ENCODE measurements at places on chromosomes 2 and 18.

DNA sequence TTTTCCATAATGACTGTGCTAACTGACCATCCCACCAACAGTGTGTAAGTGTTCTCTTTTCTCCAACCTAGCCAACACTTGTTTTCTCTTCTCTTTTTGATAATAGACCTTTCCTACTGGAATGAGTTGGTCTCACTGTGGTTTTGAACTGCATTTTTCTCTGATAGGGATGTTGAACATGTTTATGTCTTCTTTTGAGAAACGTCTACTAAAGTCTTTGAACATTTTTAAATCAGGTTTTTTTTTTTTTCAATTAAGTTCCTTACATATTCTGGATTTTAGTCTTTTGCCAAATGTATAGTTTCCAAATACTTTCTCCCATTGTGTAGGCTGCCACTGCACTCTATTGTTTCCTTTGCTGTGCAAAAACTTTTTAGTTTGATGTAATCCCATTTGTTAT is 405.5 kb upstream of the FIGN start:
- no peak for DNase-seq

DNA sequence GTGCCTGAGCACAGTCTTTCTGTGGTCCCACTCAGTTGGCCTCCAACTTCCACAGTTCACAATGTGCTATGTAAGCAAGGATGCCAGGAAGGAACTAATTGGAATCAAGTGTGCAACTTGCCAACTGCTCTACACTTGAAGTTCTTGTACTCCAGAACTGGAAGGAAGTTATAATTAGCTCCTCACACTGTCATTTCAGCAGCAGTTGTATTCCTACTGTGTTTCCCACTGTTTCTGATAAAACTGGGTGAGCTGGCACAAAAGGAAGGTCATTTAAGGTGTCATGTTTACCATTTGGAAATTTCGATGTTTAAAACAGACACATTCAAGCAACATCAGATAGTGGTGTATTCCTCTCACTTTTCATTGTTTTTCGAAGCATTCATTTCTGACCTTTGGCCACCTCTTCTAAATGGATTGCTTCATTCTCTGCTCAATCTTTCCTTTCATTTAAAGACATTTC is 84.2 kb downstream of the ANTXR1 start:
- DNase-seq = no peak

- DNase-seq = no peak
These were observed 79.8 kb downstream of the CCDC150 start for GRCh38 chr2:196719110-196719872.

GRCh38 chr18:61398961-61399705 is 65.9 kb downstream of the CDH20 start:
- DNase-seq = no peak

- DNase-seq = no peak
These were observed 34.0 kb upstream of the MREG start for GRCh38 chr2:216047397-216047796.

DNA sequence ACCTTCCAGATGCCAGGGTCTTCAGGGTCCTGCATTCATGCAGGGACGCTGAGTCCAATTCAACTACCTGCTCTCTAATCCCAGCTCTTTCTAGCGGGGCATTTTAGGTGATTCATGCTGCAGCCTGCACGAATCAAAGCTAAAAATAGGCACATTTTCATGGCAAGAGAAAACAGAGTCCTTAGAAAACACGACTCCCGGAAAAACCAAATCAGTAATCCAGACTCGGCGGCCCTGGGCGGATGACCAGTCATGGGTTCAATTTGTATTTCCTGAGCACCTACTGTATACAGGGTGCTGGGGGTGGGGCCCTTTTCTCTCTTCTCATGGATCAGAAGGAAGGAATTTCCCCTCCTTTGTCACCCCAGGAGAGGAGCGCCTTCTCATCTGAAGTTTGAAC is 64.4 kb downstream of the LONRF2 start:
- DNase-seq = no peak

DNA sequence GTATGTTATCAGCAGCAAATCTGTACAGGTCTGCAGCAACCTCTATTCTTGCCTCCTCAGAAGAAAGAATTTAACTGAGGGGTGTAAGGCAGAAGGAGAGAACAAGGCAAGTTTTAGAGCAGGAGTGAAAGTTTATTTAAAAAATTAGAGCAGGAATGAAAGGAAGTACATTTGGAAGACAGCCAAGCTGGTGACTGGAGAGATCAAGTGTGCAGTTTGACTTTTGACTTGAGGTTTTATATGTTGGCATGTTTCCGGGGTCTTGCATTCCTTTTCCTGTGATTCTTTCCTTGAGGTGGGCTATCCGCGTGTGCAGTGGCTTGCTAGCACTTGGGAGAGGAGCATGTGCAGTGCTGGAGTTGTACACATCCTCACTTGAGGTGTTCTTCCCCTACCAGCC is 16.5 kb upstream of the CERS6 start:
- DNase-seq = no peak

DNA sequence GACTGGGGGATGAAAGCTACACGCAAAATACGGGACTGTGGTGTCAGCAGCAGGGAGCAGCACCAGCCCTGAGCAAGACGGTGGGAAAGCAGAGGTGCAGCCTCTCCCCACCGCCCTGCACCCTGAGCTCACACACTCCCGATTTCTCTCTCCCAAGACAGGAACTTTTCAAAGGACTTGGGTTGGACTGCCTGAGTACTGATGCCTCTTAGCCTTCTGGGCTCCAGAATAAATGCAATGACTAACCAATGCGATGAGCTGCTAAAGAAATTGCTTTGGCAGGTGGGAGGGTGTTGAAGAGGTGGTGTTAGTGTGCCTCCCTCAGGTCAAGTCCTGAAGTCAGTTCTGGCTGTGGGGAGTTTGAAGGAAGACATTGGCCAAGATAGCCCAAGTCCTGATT is 9.6 kb downstream of the TRIM54 start:
- DNase-seq = no peak

GRCh38 chr18:10329101-10329500 is 125.3 kb upstream of the APCDD1 start:
- no peak for DNase-seq
